Stimulated activated CD8-positive, alpha-beta memory T cell treated with anti-CD3 and anti-CD28 coated beads, Interleukin-2, amount 100 ng/mL, for 1 hour (primary cell): ENCODE measurements at places on chromosomes 7 and 10.

GRCh38 chr10:94251568-94251967 lies 111.2 kb downstream of the NOC3L start:
- no peak for DNase-seq

DNA sequence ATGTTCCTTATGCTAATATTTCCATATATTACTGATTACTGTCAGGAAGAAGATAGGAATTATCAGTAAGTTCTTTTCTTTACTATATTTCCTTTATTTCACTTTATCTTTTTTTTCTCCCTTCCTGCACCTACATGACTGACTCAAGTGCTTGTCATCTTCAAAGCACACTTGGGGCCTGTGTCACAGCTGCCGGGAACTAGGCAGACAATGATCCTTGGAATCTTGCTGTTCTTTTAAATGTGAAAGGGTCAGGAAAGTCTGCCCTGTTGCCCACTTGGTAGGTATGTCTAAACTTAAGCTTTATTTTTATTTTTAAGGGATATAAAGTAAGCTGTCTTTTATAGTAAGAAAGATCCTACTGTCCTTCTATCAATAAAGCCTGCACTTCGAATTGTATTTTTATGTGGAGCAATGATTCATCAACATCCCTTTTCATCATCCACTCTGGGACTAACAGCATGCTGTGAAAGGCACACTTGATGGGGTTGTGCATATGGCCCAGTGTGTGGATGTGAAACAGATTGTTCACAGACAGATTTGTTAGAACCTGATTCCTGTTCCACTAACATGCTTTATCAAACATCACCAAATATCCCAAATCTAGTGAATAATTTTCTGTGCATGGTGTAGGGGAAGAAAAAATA lies 556.9 kb downstream of the DNAJB9 start:
- no peak for DNase-seq

- DNase-seq: no peak
These were observed 4.6 kb upstream of the ZNF22 start for GRCh38 chr10:44995914-44996669.

GRCh38 chr10:78782441-78782840 lies 286.3 kb upstream of the ZMIZ1 start:
- DNase-seq: no peak

DNA sequence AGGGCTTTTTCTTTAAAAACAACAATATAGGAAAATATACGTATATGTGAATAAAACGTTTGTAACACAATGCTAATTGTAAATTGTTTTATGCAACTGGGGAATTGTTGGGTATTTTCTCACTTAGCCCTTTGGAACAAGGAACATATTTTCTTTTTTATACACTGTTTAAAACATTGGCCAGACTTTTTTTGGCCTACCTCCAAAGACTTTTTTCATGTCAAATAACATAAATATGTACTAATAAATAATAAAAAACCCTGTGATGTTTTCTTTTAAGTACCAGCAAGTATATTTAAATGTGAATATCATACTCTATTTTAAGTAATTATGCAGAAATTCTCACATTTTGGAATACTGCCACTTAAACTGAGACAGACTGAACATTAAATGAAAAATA lies 15.7 kb downstream of the TMEM106B start:
- no peak for DNase-seq

GRCh38 chr10:71725998-71726579 lies 6.5 kb upstream of the C10orf105 start:
- DNase-seq: no peak

GRCh38 chr10:101494650-101495049 lies 93.4 kb downstream of the POLL start:
- DNase-seq: no peak

- no peak for DNase-seq
These were observed 88.8 kb upstream of the KIF5B start for GRCh38 chr10:32144817-32145688.

- DNase-seq: no peak
These were observed 209.9 kb upstream of the TBX20 start for GRCh38 chr7:35463751-35464150.

GRCh38 chr10:101217450-101218281 lies 11.6 kb downstream of the LBX1 start:
- DNase-seq: no peak

- no peak for DNase-seq
These were observed 4.5 kb downstream of the SAP25 start for GRCh38 chr7:100568896-100569844.

DNA sequence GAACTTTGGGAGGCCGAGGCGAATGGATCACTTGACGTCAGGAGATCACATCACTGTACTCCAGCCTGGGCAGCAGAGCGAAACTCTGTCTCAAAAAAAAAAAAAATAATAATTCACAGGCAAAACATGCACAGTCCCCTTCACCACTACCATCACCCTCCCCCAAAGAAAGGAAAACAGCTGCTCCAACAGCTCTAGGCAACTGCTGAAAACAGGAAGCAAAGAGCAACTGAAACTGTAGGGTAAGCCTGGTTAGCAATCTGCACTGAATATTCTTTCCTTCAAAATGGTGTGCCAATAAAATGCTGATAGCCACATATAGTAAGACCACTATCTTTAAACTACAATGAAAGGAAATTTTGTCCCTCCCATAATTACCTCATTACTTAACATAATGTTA lies 11.8 kb downstream of the NT5C2 start:
- no peak for DNase-seq

DNA sequence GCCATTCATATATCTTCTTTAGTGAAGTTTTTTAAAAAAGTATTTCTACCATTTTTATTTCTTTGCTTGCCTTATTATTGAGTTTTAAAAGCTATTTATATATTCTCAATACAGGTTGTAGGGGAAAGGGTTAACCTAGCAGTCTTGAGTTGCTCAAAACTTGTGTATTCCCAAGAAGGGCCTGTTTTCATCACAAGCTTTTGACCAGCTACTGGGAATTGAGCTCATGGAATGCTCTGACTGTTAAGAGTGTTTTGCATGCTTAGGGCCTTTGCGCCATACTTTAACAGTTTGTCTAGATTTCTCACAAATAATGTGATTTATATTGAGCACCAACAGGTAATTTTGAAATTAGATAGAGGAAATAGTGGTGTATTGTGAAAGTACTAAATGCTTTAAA lies 72.0 kb upstream of the CALCR start:
- DNase-seq: no peak

DNA sequence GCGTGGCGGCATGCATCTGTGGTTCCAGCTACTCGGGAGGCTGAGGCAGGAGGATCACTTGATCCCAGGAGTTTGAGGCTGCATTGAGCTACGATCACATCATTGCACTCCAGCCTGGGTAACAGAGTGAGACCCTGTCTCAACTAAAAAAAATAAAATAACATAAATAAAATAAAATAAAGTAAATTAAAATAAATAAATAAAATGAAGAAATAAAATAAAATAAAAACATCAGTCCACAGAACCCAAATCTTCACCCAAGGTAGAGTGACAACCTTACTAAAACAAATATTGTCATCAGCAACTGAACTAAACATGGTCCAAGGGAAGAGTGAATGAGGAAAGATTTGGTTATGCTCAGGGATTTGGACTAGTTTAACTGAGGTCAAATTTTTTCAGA lies 24.8 kb upstream of the OCM2 start:
- DNase-seq: no peak

DNA sequence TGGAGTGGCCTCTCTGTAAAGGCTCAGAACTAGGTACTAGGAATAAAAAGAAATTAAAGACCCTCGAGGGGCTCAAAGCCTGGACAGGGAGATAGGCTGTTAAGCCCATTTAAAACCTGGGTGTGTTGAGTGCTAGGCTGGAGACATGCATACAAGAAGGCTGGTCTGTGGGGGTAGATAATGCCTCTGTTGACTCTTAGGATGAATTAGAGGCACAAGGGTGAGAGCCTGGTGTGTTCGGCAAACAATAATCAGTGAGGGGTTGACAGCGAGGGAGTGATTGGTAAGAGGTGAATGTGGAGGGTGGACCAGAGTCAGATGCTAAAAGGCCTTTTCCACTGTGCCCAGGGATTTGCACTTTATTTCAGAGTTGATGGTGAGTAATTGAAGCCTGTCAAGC lies 12.7 kb downstream of the GSTO2 start:
- DNase-seq: no peak

DNA sequence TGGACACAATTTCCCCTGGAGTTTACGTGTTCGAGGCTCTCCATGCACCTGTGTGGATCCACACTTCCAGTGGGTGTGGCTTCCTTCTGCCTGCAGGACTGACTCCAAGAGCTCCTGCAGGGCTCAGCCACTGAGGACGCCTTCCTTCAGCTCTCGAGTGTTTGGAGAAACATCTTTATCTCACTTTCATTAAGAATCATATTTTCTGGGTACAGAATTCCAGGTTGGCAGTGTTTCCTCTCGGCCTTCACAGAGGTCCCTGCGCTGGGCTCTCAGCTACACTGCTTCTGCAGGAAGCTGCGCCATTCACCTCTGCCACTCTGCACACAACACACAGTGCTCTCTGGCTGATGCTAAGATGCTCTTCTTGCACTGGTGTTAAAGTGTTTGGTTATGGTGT lies 69.9 kb upstream of the NKX6-2 start:
- DNase-seq: no peak
